Stimulated activated CD8-positive, alpha-beta memory T cell treated with anti-CD3 and anti-CD28 coated beads, Interleukin-15, amount 100 ng/mL, for 1 hour (primary cell): ENCODE measurements at places on chromosomes 7 and 10.

- DNase-seq = no peak
Measured at GRCh38 chr7:122619664-122620063, 79.3 kb downstream of the RNF133 start.

- no peak for DNase-seq
Measured at GRCh38 chr7:137476937-137477336, 133.4 kb upstream of the PTN start.

DNA sequence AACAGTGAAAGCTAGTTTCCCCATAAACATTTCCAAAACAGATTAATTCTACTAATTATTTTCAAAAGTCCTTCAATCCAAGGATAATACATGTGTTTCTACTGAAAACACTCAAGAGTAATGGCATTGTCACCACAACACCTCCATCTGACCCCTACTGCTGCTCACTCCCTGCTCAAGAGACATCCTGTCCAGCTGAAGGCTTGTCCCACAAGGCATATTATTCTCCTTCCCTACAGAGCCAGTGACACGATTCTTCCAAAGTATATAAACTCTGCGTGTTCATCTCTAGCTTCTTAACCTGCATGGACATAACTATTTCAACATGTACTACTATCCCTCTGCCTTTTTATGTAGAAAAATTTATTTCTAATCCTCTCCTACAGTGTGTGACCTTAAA is 182.1 kb downstream of the CPEB3 start:
- DNase-seq = no peak

- DNase-seq = no peak
Measured at GRCh38 chr10:114096864-114097263, 53.2 kb downstream of the ADRB1 start.

- no peak for DNase-seq
Measured at GRCh38 chr10:97407211-97407951, 6.2 kb upstream of the RRP12 start.

- no peak for DNase-seq
Measured at GRCh38 chr10:15345450-15345849, 25.6 kb downstream of the FAM171A1 start.

GRCh38 chr7:20290505-20291111 is 40.1 kb upstream of the ITGB8 start:
- DNase-seq = no peak

DNA sequence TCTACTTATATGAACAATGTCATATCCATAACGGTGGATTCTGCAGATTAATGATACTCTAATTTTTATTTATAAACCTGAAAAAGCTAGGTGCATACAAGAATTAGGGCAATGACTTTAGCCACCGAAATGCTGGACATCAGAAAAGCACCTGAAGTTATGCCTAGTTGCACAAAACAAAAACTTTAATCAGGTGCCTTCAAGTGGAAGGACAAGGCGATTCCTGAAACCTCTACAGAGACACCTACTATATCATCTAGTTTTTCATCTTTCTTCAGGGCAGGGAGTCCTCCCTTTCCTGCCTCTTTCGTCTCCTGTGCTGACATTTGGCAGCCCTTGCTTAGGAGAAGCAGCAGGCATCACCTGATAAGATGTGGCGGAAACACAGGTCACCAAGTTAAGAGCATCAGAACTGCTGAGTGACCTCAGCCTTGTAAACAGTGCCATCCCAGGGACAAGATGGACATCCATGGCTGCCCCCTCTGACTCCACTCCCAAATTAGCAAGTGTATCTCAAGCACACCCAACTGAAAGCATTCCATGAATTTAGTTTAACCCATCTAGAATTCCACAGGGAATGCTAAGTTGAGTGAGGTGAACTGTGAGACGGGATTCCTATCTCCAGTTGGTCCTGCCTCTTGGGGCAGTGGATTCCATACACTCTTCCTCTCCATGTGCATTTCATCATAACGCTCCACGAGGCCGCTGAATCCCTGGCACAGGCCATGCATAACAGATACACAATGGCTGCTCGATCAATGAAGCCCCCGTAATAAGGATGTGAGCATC is 5.8 kb downstream of the ITPRIP start:
- DNase-seq = no peak

GRCh38 chr7:7686811-7687508 is 31.4 kb downstream of the RPA3 start:
- DNase-seq = no peak

DNA sequence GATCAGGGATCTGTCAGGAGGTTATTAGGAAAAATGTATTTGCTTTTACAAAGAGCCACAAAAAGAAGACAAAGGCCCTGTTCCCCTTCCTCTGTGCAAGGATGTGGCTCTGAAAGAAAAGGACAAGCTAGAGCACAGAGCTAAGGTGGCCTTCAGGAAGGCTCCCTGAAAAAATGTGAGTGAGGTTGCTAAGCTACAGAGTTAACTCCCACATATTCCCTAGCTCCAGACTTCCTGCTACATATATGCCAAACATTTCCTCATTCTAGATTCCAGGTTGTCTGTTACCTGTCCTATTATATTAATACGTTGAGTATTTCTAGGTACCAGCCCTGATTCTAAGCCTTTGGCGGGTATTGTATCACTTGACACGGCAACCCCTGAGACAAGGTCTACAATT is 369.0 kb downstream of the PARD3 start:
- DNase-seq = no peak

DNA sequence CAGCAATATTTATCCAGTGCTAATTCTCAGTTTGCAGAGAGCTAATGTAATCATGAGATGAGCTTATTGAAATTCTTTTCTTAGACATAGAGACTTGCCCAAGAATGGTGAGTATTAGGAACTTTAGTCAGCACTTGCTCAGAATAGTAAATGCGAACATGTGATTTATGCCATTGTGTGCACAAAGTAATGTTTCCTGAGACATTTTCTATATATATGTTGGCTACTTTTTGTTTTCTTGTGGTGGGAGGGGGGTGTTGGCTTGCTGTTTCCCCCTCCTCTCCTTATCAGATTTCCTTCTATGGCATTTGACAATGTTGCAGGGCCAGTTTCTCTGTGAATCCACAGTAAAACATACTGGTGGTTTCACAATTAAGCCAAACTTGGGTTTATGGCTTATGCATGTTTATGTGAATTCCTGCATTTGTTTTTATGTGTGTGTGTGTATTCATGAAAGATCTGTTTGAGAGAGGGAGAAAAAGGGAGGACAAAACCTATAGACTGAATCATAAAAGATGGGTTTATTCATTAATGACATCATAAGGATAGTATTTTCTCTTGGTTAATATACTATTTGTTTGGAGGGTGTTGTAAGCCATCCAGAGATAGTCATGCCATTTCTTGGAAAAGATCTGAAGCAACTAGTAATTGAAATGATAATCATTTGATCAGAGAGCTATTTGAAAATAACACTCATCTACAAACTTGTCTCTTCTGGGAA is 36.3 kb downstream of the ARID5B start:
- no peak for DNase-seq

DNA sequence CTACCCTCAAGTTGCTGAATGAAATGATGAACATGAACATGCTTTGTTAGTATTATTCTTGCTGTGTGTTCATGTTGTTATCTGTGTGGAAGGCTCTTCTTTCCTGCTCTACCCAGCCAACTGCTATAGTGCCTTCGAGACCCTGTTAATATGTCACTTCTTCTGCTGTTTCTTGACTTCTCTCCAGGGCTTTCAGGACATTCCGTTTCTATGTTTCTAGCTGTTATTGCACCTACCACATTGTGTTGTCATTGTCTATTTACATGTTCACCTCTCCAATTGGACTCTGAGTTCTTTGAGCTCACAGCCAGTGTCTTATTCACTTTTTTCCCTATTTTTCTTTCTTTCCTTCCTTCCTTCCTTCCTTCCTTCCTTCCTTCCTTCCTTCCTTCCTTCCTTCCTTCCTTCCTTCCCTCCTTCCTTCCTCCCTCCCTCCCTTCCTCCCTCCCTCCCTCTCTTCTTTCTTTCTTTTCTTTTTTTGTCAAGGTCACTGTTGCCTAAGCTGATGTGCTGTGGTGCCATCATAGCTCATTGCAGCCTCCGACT is 40.4 kb downstream of the BAMBI start:
- DNase-seq = no peak

DNA sequence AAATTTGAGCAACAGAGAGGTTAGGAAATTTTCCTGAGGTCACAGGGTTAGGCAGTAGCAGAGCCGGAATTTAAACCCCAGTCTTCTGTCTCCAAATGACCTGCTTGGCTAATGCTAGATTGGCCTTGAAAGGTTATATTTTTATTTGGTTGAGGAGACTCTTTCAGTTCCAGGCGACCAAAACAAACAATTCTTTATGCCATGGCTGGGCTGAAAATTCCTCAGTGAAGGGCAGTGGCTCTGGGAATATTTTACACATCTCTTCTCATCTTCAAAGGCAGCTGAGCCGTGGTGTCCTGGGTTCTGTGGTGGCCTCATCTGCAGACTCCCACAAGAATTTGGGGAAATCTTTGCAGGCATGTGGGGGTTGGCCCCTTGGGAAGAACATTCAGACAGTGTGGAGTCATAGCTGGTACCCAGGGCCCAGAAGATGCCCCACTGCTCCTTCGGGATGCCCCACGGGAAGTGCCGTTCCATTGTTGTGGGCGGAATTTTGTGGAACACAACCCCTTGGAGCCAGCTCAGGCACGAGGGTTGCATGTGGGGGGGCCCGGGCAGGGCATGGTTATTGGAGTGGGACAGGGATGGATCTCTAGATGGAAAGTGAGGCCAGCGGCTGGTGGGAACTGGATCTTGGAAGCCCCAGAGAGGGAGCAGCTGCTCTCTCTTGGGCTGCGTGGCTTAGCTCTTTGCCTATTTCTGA is 33.2 kb downstream of the RPS24 start:
- DNase-seq = no peak

- DNase-seq = no peak
Measured at GRCh38 chr10:98611436-98611835, 164.7 kb upstream of the HPS1 start.

DNA sequence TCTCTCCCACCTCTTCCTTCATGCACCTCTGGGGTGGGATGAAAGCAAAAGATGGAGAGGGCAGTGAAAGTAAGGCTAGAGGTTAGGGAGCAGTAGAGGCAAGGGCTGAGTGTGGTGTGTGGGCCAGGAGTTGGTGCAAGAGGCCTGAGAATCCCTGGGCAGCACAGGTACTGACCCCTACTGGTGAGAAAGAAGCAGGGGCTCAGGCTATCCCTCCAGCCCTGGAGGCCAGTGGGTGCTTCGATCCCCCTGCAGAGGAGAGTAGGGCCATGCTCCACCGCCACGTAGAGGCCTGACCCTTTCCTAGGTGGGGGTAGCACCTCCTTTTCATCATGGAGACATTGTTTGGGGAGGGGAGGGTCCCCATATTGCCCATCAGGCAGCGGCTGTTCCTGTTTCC is 9.8 kb downstream of the CDHR1 start:
- DNase-seq = no peak

GRCh38 chr10:132743925-132744490 is 41.9 kb downstream of the NKX6-2 start:
- DNase-seq = no peak
